Fibroblast of upper back skin (primary cell): ENCODE measurements at places on chromosomes 4 and X.

DNA sequence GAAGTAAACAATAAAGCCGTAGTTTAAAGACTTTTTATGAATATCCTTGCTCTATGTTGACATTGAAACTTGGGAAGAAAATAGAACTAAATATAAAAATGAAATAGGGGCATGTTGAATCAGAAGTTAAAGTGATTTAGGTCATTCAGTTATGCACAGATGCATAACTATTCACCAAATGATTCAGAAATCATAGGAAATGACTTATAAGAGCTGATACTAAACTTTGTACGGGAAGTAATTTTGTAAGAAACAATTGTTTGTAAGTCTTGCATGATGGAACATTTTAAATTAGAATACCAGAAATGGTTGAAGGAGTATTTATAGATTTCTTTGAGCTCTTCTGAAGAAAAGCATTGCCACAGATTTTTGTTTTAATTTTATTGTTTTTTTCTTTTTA, 246.5 kb downstream of the CPE start:
- DNase-seq = no peak

DNA sequence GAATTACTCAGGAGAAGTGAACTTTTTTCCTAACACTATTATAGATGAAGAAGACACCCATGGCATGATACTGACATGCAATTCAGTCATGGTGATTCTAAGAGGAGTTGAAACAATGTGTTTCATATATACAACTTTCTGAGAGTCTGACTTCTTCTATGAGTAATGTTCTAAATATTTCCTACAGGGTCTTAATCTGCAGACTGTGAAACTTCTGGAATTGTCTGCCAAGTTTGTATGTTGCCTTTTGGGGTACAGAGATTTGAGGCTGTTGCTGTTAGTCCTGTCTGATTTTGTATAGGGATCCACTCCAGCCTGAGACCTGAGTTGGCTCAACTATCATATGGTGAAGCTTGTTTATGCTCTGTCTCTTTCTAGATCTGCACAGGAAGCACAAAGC, 160.6 kb upstream of the GATB start:
- peak; percentile 68 for DNase-seq

DNA sequence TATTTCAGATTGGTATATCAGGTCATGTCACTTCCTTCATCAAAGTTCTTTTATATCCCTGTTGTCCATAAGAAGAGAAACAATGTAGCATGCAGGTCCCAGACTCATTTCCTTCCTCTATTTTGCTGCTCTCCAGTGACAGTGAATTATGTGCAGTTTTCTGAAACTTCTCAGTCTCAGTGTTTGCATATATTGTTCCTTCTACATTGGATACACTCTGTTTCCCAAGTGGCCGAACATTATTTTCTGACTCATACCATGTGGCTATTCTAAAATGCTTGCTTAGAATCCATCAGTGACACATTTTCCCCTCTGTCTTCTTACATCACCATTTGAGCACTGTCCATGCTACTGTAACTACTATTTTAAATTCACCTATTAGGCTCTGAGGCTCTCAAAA, 305.7 kb downstream of the PDHA2 start:
- DNase-seq = peak; percentile 64

DNA sequence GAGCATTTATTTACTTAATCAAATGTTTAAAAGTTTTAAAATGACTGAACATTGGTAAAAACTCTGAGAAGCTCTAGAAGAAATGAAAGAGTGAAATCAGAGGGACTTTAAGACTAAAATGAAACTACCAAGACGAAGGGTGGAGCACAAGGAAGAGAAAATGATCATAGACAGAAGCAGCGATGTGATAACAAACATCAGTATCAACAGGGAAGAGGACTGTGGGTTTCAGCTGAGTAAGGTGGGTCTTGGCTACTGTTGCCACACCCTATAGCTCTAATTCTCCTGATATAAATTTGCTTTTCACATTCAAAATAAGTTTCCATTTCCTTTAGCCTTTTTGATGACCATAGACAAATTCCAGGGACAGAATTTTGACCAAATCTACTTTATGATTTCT, 18.4 kb downstream of the SOD3 start:
- DNase-seq = no peak

DNA sequence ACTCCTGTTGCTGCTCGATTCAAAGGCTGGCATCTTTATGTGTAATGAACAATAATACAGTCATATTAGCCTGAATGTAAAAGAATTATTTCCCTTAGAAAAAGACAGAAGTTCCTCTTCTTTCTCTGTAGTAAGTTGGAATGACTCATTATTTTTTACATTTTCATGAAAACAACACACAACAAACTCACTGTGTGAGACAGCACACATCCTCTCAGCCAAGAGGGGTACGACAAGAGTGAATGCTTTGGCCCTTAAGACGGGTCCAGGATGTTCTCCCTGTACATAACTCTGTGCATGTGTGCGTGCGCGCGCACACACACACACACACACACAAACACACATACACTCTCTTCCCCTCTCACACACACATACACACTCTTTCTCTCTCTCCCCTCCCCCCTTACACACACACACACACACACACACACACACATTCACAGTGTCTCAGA, 72.8 kb downstream of the MANBA start:
- DNase-seq = no peak

- peak; percentile 26 for DNase-seq
These were observed 662 bp downstream of the SLAIN2 start for GRCh38 chr4:48341776-48342605.

DNA sequence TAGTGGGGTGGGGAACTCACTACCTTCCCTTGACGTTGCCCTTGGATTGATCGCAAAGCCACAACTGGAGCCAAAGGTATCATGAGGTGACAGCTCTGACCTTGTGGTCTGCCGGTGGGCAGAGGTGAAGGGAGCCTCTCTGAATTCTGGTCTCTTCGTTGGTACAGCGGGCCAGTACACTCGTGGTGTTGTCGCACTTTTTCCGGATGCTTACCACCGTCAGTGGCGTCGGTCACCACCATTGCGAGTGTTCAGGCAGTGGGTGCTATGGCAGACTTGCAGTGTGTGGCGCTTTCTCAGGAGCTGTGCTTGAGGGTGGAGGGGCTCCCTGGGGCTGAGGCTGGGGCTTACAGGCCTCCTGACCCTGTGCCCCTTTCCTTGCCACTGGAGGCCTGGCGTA, 5.2 kb upstream of the GRPEL1 start:
- no peak for DNase-seq

DNA sequence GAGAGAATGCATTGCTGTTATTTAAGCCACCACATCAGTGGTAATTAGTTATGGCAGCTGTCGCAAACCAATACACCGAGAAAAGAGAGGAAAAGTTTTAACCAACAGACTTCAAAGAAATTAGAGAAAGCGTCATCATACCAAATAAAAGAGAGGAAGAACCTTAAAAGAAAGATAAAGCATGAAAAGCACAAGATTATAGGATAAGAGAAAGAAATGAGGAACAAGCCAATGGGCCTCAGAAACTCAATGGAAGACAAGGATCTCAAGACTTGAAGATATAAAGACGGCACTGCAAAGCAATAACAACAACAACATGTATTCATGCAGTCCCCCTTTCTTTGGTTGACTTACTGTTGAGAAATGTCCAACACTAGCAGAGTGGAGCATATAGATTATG, 22.8 kb upstream of the ASMTL start:
- DNase-seq = no peak

DNA sequence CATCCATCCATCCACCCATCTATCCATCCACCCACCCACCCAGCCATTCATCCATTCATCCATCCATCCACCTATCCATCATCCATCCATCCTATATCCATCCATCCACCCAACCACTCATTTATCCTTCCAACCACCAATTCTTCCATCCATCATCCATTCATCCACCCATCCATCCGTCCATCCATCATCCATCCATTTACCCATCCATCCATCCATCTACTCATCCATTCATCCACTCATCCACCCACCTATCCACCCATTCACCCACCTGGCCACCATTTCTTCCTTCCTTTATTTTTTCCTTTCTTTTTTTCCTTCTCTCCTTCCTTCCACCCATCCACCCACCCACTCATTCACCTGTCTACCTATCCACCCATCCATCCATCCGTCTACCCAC, 25.2 kb downstream of the HTRA3 start:
- DNase-seq = no peak

DNA sequence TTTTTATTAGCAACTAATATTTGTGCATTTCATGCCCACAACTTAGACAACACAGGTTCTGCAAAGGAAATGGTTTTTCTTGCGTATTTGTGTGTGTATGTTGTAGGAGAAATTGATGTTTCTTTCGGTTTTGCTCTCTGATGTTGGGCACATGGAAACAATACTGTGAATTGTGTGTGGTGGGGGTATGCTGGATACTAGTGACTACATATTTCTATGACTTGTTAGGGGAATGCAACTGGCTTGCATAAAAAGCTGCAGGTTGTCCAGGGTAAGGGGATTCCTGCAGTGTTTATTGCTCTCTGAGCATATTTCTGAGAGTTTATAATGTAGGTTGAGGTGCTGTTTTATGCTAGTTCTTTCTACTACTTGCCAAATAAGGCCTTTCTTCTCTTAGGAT, 11.6 kb downstream of the DLG3 start:
- DNase-seq = no peak

DNA sequence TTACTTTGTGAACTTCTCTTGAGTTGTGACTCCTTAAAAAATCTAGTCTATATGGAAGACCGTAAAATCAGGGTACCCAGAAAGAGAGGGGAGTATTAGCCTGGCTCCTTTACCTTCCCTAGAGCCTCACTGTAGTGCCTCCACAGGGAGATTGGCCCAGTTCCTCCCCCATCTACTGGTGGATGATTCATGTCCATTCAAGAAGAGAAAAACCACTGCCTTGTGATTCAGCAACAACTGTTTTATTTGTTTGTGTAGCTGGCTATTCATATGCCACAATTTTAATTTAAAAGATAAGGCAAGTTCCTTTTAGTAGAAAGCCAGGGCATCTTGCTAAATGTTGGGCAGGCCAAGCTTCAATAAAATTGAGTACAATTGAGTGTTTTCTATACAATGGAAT, 221.8 kb upstream of the KCNIP4 start:
- peak; percentile 59 for DNase-seq

- DNase-seq = no peak
These were observed 5.9 kb downstream of the HGFAC start for GRCh38 chr4:3447431-3448395.

DNA sequence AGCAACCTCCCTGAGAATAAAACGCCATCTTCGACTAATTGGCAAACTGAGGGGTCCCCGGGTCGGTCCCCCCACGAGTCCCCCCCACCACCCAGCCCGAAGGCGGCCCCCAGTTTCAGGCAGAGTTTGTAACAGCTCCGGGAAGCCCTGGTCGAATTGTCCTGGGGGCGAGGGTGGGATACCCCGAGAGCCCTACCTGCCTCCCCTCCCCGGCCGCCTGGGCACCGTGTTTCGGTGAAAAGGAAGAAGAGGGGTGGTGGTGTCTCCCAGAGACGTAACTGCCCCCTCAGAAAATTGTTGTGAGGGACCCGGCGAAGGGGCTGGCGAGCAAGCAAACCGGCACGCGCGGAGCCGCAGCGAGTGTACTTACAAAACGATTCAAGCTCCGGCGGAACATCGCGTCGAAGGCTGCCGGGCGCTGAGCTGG, 1.2 kb downstream of the ATP11C start:
- no peak for DNase-seq

DNA sequence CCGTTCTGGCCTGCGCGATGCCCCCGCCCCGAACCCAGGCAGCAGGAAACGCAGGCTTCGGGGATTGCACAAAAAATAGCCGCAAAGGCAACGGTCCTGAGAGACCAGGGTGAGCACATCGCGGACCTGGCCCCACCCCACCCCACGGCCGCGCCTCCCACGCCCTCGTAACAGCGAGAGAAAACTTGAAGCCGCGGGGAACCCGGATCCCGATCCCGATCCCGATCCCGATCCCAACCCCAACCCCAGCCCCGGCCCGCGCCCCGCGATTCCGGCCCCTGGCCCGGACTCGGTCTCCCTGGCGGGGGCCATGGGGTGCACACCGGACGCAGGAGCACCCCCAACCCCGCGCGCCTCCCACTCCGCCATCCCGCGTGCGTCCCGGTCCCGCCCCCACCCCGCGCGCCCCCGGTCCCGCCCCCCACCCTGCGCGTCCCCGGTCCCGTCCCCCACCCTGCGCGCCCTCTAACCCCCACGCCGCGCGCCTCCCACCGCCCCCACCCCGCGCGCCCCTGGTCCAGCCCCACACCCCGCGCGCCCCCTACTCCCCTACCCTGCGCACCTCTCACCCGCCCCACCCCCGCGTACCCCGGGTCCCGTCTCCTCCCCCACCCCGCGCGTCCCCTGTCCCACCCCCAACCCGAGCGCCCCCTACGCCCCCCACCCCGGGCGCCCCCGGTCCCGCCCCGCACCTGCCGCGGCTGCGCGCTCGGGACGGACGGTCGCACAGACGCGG, 29.0 kb downstream of the NOP14 start:
- DNase-seq = no peak

- DNase-seq = no peak
These were observed 288.5 kb downstream of the USP46 start for GRCh38 chr4:52370576-52370975.

GRCh38 chrX:135109554-135109953, 10.8 kb downstream of the ETDB start:
- no peak for DNase-seq

- no peak for DNase-seq
These were observed 455.4 kb downstream of the PCDH18 start for GRCh38 chr4:137076908-137077307.

DNA sequence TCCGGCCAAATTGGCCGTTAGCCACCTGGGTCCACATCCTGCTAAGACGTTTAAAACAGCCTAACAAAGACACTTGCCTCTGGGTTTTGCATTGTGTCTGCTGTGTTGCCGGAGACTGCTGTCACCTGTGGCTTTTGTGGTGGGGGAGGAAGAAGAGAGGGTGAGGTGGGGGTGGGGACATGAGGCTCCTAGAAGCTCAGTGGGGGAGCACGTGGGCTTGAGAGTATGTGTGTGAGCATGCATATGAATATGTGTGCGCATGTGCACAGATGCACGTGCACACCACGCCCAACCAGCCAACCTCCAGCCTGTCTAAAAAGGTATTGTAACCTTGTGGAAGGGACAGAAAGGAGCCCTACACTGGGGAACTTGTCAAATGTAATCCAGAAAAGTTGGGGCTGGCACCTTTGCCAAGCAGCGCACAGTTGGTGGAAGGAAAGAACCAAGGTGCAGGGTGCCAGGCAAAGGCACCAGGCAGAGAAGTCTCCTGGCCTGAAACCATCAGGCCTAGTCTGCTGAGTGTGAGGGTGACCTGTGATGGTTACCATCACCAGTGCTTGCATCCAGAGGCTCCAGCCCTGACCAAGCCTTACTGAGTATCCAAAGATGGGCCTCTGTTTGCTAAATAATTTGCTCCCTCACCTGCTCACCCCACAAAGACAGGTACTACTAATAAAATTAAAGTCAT, 10.1 kb upstream of the SASH3 start:
- DNase-seq = no peak

GRCh38 chr4:101039367-101039766, 308.0 kb downstream of the PPP3CA start:
- DNase-seq = no peak

GRCh38 chr4:175787546-175787945, 24.5 kb downstream of the GPM6A start:
- DNase-seq = no peak

- peak; percentile 70 for DNase-seq
These were observed 16.0 kb downstream of the RAB40A start for GRCh38 chrX:103503163-103503852.
